ENCODE measurements at places on chromosomes 5 and 9.

GRCh38 chr9:105299190-105299854 lies 54.9 kb downstream of the SLC44A1 start:
- peak; percentile 99 for DNase-seq

GRCh38 chr5:135456238-135457099 lies 4.3 kb upstream of the TIFAB start:
- DNase-seq = peak; percentile 84

GRCh38 chr9:38386319-38386895 lies 6.1 kb upstream of the ALDH1B1 start:
- DNase-seq = no peak

- DNase-seq = peak; percentile 69
Observed at GRCh38 chr5:2134543-2135292, 252.0 kb upstream of the IRX4 start.

DNA sequence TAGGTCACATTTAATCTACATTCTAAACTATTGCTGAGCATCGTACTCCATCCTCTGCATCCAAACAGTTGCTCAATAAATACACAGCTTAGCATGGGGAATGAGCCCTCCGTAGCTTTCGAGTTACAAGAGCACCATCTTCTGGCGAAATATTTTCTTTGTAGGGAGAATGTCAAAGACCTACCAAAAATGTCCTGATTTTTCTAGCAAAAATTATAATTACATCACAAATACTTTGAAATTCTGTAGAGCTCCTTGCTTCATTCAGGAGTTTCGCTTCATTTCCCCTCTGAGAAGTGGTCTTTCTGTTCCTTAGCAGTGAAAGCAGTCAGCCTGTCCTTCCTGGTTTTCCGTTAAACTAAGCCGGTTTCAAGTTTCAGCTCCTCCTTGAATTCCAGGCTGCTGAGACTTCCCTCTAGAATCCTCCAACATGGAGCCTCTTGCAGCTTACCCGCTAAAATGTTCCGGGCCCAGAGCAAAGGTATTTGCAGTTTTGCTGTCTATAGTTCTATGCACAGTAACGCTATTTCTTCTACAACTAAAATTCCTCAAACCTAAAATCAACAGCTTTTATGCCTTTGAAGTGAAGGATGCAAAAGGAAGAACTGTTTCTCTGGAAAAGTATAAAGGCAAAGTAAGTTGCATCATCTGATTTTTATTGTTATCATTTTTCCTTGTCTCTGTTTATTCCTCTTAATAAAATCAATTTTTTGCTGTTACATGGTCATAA lies at the start of gene GPX8:
GPX8 (plus strand) TSS at position 409 of the 730 bp plus-strand sequence; CDS start at position 431, 22 bp downstream.
- DNase-seq = peak; percentile 91

GRCh38 chr9:28651050-28651722 lies 1077.9 kb upstream of the C9orf72 start:
- no peak for DNase-seq

DNA sequence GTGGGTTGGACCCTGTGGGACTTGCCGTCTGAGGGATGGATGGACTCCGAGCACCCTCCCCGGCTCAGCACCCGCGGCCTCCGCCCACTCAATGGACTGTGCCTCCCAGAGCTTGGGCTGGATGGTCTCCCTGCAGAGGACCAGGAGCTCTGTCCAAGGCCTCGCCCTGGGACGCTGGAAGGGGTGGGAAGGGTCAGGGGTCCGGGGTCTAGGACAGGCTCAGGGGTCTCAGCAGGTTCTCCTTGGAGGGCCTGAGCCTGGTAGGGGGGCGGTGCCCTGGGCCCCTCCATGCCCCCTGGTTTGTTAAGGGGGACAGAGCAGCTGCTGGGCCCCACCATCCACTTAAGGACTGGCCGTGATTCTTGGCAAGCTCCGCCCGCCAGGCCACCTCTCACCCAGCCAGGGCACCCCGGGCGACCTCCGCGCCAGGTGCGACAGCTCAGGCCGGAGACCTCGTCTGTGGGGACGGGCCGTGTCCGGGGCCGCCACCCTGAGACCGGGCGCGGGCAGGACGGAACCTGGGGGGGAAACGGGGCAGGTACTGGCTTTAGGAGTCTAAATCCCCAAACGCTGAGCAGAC lies 29.2 kb downstream of the EXOC3 start:
- peak; percentile 24 for DNase-seq

- peak; percentile 28 for DNase-seq
Observed at GRCh38 chr9:26296910-26297572, 595.6 kb downstream of the CAAP1 start.

- no peak for DNase-seq
Observed at GRCh38 chr5:92207151-92207550, 824.0 kb upstream of the ARRDC3 start.

GRCh38 chr5:96459313-96460121 lies 26.5 kb upstream of the PCSK1 start:
- DNase-seq = peak; percentile 82

DNA sequence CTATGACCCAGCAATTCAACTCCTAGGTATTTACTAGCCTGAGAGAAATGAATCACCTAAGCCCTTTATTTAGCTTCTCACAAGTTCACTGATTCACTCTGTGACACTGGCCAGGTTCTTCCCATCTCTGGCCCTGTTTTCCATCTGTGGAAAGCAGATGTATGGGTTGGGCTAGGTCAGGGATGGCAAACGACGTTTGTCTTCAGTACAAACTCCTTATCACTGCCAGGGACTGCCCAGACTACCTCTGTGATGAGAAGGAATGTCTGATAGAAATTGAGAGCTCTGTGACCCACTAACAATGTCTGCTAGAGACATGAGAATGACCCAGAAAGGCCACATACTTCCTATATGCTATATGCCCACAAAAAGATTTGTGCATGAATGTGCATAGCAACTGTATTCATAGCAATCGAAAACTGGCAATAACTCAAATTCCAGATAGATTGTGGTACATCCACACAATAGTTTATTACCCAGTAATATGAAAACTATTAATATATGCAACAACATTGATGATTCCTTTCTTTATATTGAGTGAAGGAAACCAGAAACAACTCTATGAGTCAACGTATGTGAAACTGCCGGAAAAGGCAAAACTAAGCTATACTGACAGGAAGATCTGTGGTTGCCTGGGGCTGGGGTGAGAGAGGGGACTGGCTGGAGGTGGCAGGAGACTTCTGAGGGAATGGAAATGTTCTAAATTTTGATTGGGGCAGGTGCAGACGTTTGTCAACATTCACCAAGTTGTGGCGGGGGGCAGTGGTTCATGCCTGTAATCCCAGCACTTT lies 32.0 kb upstream of the ADAM19 start:
- DNase-seq = peak; percentile 90

GRCh38 chr5:136374003-136374402 lies 8.7 kb upstream of the TRPC7 start:
- peak; percentile 18 for DNase-seq

GRCh38 chr9:17481565-17481964 lies 97.3 kb upstream of the SH3GL2 start:
- no peak for DNase-seq

DNA sequence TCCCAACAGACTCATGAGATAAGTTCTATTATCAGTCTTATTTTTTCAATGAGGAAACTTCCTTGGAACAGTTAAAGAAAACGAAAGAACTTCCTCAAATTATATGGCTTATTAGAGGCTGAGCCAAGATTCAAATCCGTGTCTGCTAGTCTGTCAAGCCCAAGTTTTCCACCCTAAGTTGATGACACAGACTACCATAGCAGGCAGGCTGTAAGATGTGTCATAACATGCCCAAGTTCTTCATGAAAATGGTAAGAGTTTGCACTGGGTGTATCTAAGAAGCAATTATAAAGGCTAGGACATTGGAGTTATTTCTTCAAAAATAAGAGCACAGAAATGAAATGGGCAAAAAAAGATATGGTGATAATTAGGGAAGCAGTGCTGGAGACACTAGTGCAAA lies 634.5 kb downstream of the BRINP1 start:
- no peak for DNase-seq

All from fibroblast of mammary gland (primary cell).